ENCODE measurements at places on chromosomes 7 and 10.
A peak's percentile ranks its signal among the peaks of the same experiment; 100 is the strongest.

DNA sequence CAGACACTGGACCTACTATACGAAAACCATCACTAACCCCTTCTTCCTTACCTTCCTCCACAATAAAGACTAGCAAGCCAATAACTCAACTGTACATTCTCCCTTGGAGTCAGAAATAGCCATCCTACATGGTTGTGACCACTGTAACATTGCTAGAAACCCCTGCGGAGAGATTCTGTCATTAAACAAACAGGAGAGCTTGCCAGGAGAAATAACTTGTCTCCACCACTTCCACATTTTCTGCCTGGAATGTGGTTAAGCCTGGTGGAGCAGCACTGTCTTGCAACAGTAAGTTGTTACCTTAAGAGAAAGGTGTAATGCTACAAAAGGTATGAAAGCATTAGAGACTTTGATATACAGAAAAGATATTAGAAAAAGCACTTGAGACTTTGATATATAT, 45.8 kb downstream of the THSD7A start:
- no peak for DNase-seq

- DNase-seq = peak; percentile 100
Observed at GRCh38 chr10:4344492-4344994, 481.5 kb upstream of the AKR1E2 start.

DNA sequence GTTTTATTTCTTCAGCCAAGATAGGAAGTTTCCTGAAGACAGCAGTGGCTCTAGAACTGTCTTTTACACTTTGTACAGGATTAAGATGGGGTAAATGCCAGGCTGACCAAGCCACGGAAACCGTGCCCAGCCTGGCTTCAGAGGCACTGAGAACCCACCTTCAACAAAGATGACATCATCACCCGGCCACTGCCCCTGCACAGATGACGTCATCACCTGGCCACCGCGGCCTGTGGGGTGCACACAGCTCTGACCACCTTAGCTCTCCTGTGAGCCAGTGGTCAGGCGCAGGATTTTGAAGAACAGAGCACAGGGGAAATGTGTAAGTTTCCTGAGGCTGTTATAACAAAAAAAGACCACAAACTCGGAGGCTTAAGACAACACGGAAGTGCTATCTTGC, 486.4 kb upstream of the MKI67 start:
- DNase-seq = no peak

DNA sequence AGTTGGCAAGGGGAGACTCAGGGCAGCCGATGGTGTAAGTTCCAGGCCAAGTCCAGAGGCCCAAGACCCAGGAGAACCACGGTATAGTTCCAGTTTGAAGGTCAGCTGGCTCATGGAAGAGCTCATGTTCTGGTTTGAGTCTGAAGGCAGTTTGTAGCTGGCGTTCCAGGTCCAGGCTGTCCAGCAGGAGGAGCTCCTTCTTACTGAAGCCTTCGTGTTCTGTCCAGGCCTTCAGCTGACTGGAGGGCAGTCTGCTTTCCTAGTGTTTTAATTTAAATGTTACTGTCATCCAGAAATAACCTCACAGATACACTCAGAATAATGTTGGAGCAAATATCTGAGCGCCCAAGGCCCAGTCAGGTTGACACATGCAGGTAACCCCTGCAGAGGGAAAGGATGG, 4.2 kb downstream of the SUN1 start:
- no peak for DNase-seq

DNA sequence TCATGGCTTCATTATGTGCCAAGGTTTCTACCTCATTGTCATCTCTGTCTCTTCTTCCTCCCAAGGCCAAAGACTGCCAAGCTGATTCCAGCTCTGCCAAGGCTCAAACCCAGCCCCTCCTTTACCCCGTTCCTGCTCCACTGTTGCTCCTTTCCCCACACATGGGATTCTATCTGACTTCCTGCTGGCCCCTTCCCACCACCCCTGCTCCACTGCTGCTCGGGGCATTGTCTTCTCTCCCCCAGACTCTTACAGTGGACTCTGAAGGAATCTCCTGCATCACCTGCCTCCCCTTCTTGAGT, 86.3 kb downstream of the COBL start:
- DNase-seq = no peak

Data from BJ (cell line).